ENCODE measurements at places on chromosomes 2 and 18. TPM values are rescaled to one million over a fixed set of nuclear protein-coding genes. Genes with fewer than 3 reads are reported as not detected.

Gene SLC9A4
- not detected for total RNA-seq

GRCh38 chr2:176178757-176179295, 9.6 kb upstream of the HOXD1 start:
- no peak for DNase-seq

DNA sequence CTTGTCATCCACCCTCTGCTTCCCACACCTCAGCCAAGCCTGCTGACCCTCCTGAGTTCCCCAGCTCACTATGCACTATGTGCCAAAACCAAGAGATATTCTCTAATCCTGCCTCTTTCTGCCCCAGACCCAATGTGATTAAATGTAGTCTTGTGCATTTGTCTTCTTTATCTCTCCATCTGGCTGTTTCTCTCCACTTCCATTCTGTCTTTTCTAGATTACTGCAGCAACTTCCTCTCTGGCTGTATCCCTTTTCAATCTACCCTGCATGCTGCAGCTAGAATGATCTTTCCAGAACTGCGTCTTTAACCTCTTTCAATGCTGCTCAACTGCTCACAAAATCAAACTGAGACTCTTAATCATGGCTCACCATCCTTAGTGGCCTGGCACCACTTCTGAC, 164.1 kb downstream of the GALNT14 start:
- no peak for DNase-seq

Gene HOXD1
- not detected for total RNA-seq

DNA sequence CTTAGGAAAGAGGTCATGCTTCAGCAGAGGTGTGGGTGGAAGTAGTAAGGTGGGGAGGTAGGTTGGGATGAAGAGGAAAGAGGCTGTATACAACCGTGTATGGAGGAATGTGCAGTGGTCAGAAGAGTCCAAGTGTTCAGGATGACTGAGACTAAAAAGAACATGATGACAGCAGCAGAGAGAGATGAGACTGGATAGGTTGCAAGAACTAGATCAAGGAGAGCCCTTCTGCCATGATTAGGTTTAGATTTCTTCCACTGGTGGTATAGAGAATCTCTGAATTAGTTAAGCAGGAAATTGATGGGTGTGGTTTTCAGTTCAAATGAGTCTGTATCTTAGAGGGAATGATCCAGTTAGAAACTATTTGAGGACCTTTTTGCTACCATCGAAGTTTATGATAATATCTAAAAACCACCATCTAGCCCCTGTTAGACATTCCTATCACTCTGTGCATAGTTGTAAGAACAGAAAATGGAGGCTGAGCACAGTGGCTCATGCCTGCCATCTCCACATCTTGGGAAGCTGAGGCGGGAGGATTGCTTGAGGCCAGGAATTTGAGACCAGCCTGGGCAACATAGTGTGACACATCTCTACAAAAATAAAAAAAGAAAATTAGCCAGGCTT, 221.0 kb downstream of the LTBP1 start:
- no peak for DNase-seq

Gene TNFRSF11A
- total RNA-seq, result 10.6 TPM

Gene FOXI3
- 17.1 TPM for total RNA-seq

Gene ATP6V1B1
- not detected for total RNA-seq

Gene MPP4
- not detected for total RNA-seq

Gene LRRTM1
- 1.4 TPM for total RNA-seq

GRCh38 chr2:156562124-156562523, 125.9 kb downstream of the GPD2 start:
- DNase-seq, result no peak

DNA sequence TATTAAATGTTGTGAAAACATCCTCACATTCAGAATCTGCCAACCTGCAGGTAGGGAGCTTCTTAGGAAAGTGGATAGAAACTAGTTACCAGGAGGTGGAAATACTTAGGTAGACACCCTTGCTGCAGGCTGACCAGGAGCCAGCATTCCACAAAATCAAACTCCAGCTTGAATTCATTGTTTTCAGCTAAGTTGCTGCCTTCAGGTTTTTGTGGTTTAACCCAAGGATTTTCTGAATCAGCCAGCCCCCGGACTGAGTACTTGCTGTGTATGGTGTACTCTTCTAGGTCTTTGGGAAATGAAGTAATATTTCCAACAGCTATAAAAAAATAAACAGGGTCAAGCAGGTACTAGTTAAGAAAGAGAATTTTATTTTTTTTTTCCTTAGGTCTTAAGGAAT, 192.1 kb upstream of the CHST9 start:
- no peak for DNase-seq

Gene CHRNG
- total RNA-seq, result not detected

GRCh38 chr18:42578792-42579191, 536.7 kb downstream of the RIT2 start:
- no peak for DNase-seq

GRCh38 chr18:25097569-25098056, 254.4 kb downstream of the ZNF521 start:
- no peak for DNase-seq

Gene SGPP2
- total RNA-seq, result not detected

- peak; percentile 68 for DNase-seq
Observed at GRCh38 chr18:77096936-77097886, 35.4 kb downstream of the MBP start.

GRCh38 chr2:180840641-180841040, 139.8 kb upstream of the UBE2E3 start:
- DNase-seq, result no peak

Gene AQP12B
- not detected for total RNA-seq

- no peak for DNase-seq
Observed at GRCh38 chr2:99818842-99819241, 323.5 kb downstream of the AFF3 start.

GRCh38 chr2:27727257-27727656, 44.3 kb upstream of the MRPL33 start:
- DNase-seq, result no peak

- DNase-seq, result no peak
Observed at GRCh38 chr2:30110773-30111172, 36.0 kb upstream of the YPEL5 start.

GRCh38 chr2:224016963-224017362, 22.1 kb downstream of the SERPINE2 start:
- DNase-seq, result no peak

- DNase-seq, result no peak
Observed at GRCh38 chr2:107418708-107419107, 408.0 kb upstream of the RGPD4 start.

DNA sequence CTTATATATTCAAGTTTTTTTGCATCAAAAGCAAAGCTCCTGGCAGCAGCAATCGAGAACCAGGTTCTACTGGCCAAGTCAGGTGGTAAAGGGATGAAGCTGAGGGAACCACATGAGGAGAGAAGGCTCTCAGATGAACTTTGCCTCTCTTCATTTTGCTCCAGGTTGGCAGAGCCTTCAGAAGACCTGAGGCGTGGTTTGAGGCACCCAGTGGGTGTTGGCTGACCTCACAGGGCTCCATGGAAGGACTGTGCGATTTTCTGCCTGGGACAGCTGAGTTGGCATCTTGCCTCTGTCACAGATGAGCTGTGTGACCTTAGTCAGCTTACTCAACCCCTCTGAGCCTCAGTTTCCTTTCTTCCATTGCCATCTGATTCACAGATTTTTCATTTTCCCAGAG, 89.0 kb downstream of the INSIG2 start:
- DNase-seq, result no peak

GRCh38 chr2:234463626-234464290, 33.1 kb downstream of the ARL4C start:
- DNase-seq, result no peak

Gene UNC80
- 0.38 TPM for total RNA-seq

Gene SOX11
- 56.5 TPM for total RNA-seq

- no peak for DNase-seq
Observed at GRCh38 chr2:173401716-173402326, 47.1 kb downstream of the CDCA7 start.

GRCh38 chr2:60472041-60472440, 81.4 kb downstream of the BCL11A start:
- DNase-seq, result no peak

DNA sequence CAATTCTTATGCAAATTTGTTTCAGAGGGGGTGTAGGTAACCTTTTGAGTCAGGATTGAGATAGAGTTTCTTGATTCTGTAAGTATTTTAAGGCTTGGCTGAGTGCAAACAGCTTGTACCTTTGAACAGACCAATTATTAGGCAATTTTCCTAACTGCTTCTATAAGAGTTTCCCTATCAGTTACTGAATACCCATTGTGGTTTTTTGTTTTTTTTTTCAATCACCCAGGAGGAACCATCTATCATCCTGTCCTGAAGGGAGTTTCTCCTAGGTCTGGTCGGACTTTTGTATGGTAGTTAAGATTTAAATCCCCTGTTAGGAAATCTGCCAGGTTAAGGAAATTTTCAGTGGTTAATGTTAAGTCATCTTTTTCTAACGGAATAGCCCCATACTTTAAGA, 319.4 kb upstream of the SLC39A10 start:
- DNase-seq, result no peak

DNA sequence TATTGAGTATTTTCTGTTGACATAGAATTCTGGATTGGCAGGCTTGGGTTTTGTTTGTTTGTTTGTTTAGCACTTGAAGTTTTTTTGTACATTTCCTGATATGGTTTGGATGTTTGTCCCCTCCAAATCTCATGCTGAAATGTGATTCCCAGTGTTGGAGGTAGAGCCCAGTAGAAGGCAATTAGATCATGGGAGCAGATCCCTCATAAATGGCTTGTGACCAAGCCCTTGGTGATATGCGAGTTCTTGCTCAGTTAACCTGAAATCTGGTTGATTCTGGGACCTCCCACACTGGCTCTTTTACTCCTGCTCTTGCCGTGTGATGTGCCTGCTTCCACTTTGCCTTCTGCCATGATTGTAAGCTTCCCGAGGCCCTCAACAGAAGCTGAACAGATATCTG, 98.0 kb downstream of the PTPN4 start:
- DNase-seq, result no peak

GRCh38 chr2:237660381-237660900, 33.1 kb downstream of the LRRFIP1 start:
- no peak for DNase-seq

DNA sequence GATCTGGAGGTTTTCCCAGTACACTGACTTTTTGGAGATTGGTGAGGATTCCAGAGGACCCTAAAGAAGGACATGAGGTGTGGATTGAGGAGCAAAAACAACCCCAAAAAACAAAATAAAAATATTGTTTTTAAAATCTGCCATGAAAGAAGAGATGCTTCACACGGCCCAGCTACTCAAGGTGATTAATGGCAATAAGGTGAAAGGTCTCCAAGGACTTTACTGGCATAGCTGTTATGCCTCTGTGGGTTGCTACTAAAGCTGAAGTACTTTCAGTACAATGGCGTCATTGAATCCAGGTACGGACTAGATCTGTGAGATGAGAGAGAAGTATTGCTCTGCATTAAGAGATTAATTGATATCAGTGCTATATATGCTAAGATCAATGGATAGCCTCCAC, 606.4 kb downstream of the TDRD15 start:
- no peak for DNase-seq

DNA sequence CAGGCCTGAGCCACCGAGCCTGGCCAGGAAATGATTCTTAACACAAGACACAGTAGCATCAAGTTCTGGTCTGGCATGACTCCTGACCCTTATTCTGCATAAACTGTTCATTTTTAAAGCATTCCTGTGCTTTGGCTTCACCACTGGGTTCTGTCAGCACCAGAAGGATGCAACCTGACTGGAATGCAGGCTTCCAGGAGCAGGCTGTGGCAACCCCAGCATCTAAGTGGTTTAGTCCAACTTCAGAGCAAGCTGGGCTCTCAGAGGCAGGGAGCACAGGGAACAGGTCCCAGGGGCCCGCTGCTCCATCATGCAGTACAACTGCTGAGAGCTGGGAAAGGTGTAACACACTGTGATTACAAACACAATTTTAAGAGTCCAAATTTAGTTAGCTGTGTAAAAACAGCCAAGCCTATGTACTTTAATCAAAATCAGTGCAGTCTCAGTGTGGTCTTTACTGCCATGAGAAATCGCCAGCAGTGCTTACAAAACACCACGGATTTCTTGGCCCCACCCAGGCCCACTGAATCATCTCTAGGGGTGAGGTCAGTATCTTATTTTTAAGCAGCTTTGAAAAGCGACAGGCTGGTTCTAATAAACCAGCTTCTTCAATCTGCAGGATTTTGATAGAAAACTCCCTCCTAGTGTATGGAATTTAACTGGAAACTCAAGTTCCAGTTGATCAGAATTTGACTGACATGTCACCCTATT, 44.4 kb upstream of the TMEM182 start:
- DNase-seq, result no peak

- no peak for DNase-seq
Observed at GRCh38 chr2:29763371-29763770, 158.0 kb downstream of the ALK start.

Gene PARD6G
- 18.8 TPM for total RNA-seq

- no peak for DNase-seq
Observed at GRCh38 chr2:16317211-16317830, 348.3 kb downstream of the CYRIA start.

Gene RGPD6
- 15.3 TPM for total RNA-seq

DNA sequence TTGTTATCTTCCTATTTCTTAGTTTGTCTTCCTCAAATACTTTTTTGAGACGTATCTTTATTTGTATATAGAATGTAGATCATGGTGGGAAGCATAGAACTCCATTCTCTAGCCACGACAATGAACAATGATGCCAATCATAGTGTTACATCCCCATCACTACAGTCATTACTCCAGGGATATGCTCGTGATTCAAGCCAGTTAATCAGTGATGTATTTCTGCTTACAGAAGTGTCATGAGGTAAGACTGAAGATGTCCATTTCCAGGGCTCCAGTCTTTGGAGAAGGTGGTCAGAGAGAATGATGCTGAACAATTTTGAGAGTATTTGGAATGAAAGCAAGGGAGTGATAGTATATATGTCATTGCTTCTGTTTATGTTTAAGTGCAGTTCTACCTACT, 777.2 kb upstream of the TMEFF2 start:
- DNase-seq, result no peak

- no peak for DNase-seq
Observed at GRCh38 chr2:192025637-192026036, 169.1 kb downstream of the TMEFF2 start.

- DNase-seq, result no peak
Observed at GRCh38 chr2:170255971-170256370, 78.0 kb downstream of the MYO3B start.

DNA sequence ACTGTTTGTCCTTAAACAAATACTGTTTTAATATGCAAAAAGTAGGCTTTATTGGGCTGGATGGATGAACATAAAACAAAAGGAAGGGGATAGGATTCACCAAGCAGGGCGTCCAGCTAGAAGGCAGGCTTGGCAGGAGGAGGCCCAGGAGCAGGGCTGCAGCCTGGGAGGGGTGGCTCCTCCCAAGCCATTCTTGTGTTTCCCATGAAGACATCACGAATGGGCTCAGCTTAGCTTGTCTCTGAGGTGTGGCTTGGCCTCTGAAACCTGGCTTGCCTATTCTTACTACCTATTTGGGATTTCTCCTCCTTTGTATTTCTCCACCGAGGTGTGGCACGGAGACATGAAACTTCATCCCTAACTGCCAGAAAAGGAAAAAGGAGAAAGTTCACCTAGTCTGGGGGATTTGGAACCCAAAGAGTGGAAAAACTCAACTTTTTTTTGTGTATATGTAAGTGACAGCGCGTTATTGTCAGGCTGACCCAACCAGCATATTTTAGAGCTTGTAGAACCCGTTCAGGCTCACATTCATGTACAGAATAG, 481.9 kb upstream of the SPRED2 start:
- no peak for DNase-seq

Gene PUM2
- 114 TPM for total RNA-seq

Gene RTP5
- not detected for total RNA-seq

All from H1 (cell line).